ENCODE measurements at places on chromosomes 16 and 17.

DNA sequence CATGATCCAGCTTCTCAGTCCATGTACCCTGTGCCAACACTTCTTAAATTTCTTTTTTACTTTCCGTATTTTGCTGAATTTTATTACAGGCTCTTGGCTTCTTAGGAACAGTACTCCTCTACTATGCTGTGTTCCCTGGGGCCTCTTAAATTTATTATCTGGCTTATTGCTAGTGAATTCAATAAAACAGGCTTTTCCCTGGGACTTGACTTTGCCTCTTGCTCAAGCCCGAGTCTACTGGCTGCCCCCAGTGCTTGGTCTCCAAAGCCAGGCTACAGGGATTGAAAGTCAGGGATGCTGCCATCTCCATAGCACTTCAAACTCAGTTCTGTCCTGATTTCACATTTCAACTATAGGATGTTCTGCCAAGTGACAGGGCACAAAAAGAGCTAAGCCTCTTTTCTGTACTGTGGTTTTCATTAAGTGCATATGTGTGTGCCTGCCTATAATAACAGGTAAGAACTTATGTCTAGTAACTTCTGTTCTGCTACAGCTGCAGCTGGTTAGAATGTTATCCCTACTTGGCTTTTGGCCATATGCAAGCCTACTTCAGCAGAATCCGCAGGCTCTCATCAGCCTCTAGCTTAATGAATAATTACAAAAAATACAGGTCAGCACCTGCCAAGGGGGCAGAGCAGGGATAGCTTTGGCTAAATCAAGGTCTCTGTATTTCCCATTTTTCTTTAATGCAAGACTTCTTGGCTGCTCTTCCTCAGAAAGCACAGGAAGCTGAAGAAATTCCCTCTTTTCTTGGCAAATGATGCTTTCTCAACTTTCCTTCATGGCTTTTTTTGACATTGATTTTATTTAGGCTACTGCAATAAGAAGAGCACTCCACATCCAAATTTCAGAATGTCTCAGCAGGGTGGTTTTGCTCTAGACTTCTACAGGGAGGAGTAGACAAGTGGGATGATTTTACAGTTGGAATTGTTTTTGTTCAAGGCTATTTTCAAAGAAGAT, 8.2 kb downstream of the FAM20A start:
- no peak for DNase-seq

- no peak for DNase-seq
These were observed 7.3 kb downstream of the FOXN1 start for GRCh38 chr17:28513476-28513875.

- DNase-seq: no peak
These were observed 392 bp downstream of the ZSCAN32 start for GRCh38 chr16:3400446-3400778.

DNA sequence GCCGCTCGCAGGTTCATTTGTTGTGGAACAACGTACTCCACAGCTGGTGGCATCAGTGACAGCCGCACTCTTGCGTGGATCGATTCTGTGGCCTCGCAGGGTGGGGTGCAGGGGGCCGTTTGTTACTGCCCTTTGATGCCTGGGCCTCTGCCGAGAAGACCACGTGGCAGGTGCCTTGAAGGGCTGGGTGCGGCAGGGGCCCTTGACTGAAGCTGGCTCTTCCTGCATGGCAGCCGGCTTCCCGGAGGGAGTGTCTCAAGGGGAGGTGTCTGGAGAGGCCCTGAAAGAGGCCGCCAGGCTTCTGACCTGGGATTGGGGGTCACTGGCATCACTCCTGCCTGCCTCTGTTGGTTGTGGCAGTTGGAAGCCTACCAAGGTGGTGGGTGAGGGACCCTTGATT, 43.8 kb downstream of the TBCD start:
- no peak for DNase-seq

- DNase-seq: no peak
These were observed 105.8 kb upstream of the PMFBP1 start for GRCh38 chr16:72277749-72278148.

DNA sequence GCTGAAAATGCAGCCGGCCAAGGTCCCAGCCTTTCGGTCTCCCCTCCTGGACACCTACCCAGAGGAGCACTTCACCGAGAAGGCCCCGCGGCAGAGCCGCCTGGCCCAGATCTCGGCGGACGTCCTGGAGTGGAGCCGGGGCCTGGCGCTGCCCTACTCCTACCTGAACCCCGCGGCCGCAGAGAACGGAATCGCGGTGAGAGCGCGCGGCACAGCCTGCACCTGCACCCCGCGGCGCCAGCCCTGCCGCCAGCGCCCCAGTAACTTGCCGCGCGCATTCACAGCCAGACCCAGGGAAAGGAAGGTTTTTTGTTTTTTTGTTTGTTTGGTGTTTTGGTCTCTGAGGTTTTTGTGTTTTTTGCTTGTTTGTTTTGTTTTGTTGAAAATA, 15.2 kb downstream of the ALOX12B start:
- DNase-seq: no peak

Measured in A673 (cell line).